ENCODE measurements at places on chromosomes 3 and 15. TPM values are rescaled to one million over a fixed set of nuclear protein-coding genes. Genes with fewer than 3 reads are reported as not detected.

GRCh38 chr15:66592505-66593218 is 26.9 kb upstream of the LCTL start:
- no peak for DNase-seq
- no peaks in the 10 kb centered on the region for H3K36me3 ChIP-seq
- no peaks in the 10 kb centered on the region for H3K4me1 ChIP-seq
- H3K4me3 ChIP-seq: no peak overlapping the region

DNA sequence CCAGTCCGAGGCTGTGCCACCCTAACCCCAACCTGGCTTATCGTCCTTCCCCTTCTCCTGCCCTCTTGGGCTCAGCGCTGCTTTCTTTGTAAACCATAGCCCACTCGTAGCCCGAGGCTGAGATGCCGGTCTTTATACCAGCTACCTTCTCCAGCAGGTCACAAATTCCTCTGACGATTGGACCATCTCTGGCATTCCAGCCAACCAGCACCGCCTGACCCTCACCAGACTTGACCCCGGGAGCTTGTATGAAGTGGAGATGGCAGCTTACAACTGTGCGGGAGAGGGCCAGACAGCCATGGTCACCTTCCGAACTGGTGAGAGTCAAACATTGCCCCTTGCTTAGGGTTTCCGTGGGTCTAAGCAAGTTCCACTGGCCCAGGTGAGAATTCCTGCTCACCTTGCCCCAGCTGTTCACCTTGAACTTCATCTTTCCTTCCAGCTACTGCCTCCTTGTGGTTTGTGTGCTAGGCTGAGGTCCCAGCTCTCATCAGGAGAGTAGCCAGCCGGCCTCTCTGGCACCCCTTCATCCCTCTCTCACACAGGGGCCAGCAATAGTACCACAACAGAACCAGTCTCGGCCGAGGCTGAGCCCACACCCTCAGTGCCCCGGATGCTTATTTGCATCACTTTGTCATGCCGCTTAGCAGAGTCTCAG is 66.7 kb downstream of the BOC start:
- DNase-seq: no peak
- H3K4me3 ChIP-seq: no peak overlapping the region
- no peaks in the 10 kb centered on the region for H3K4me1 ChIP-seq
- no peak overlapping the region for H3K27ac ChIP-seq
- H3K27me3 ChIP-seq: no peaks in the 10 kb centered on the region
- H3K36me3 ChIP-seq: no peaks in the 10 kb centered on the region

DNA sequence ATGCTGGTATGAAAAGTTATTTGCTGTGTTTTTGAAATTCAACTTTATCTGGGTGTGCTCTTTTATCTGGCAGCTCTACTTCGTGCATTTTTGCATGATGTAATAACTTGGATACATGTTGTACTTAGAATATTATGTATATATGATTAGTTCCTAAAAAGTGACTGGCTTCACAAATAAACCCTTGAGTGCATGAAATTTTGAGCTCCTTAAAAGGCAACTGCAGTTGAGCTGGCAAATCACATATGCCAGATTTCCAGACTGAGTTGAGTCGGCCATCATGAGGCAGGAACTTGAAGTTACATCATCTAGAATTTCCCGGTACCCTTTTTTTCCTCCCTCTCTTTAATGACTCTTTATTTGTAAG is 162.5 kb downstream of the FNDC3B start:
- no peaks in the 10 kb centered on the region for H3K27me3 ChIP-seq

DNA sequence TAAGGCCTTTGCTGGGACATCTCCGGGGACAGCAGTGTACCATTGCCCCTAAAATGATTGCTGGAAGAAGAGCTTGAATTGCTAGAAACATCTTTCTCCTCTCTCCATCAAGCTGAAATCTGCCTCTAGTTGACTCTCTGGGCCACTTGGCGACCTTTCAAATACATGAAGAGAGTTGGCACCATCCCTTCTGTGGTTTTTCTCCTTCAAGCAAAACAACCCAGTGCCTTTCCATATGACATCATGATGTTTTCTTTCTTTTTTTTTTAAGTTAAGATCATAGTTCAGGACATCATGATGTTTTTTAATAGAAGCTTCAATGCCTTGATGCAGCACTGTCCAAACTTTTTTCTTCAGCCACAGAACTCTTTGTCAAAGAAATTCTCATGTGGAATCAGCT is 144.0 kb upstream of the PTPRG start:
- no peak for DNase-seq
- H3K27me3 ChIP-seq: peaks cover 9% of the 10 kb centered on the region
- H3K4me3 ChIP-seq: no peak overlapping the region
- peaks cover 6% of the 10 kb centered on the region for H3K4me1 ChIP-seq
- no peak overlapping the region for H3K27ac ChIP-seq
- H3K36me3 ChIP-seq: no peaks in the 10 kb centered on the region

The TUSC2 gene
- 16.2 TPM for total RNA-seq

The CX3CR1 gene
- 2.7 TPM for total RNA-seq

GRCh38 chr3:172119266-172119969 is 80.0 kb downstream of the FNDC3B start:
- no peak overlapping the region for H3K27ac ChIP-seq
- H3K27me3 ChIP-seq: no peaks in the 10 kb centered on the region
- H3K4me1 ChIP-seq: no peaks in the 10 kb centered on the region
- H3K4me3 ChIP-seq: no peak overlapping the region

DNA sequence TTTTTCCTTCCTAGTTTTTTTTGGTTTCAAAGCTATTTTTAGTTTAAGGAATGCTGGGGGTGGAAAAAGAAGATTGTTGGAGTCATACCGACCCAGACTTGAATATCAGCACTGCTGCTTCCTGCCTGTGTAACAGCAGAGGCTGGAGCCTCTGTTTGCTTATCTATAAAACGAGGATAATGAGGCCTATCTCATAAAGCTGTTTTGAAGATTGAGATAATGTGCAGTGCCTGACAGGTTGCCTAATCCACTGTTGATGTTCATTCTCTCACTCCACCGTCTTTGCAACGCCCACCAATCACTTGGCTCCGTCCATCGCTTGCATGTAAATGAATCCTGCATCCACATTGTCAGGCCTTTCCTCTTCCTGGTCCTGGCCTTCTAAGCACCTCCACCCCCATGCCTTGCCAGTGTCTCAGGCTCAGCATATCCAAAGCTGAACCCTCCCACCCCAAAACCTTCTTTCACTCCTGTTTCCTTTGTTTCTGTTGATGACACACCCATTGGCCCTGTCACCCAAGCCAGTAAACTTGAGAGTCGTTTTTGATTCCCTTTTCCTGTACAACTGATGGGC is 94.9 kb downstream of the MEX3B start:
- H3K4me3 ChIP-seq: no peak overlapping the region
- no peaks in the 10 kb centered on the region for H3K36me3 ChIP-seq
- peaks cover 7% of the 10 kb centered on the region for H3K4me1 ChIP-seq
- H3K27me3 ChIP-seq: peaks cover 9% of the 10 kb centered on the region
- no peak for DNase-seq
